ENCODE measurements at places on chromosomes 16 and 17.

DNA sequence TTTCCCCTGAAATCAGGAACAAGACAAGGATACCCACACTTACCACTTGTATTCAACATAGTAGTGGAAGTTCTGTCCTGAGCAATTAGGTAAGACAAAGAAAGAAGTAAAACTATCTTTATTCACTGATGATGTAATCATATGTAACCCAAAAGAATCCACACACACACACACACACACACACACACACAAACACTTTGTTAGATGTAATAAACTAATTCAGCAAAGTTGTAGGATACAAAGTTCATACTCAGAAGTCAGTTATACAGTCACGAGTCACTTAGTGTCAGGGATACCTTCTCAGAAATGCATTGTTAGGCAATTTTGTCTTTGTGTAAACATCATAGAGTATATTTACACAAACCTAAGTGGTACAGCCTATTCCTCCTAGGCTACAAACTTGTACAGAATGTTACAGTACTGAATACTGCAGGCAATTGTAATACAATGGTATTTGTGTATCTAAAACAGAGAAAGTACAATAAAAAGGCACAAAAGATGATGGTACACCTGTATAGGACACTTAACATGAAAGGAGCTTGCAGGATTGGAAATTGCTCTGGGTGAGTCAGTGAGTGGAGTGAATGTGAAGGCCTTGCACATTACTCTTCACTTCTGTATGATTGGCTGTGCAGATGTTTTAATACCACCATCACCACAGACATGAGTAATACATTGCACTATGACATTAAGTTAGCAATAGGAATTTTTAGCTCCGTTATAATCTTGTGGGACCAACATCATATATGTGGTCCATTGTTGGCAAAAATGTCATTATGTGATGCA is 370.1 kb downstream of the ZFHX3 start:
- DNase-seq: no peak

- DNase-seq: no peak
These were observed 549.0 kb downstream of the HS3ST4 start for GRCh38 chr16:26240807-26241206.

DNA sequence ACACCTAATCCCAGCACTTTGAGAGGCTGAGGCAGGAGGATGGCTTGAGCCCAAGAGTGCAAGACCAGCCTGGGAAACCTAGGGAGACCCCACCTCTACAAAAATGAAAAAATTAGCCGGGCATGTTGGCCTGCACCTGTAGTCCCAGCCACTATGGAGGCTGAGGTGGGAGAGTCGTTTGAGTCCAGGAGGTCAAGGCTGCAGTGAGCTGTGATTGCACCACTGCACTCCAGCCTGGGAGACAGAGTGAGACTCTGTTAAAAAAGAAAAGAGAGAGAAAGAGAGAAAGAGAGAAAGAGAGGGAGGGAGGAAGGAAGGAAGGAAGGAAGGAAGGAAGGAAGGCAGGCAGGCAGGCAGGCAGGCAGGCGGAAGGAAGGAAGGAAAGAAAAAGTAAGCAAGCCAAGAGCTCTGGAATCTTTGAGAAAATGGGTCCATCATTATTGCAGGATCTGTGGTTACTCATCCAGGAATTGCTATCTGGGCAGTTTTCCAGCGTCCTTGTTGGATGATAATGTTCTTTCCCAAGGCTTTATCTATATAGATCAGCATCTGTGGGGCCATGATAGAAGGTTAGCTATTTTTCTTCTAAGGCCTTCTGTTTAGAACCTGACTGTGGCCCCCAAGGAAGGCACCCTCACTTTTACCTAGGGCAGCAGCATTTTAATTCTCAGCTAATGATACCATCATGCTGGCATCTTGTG is 533.2 kb upstream of the CDH5 start:
- peak; percentile 63 for DNase-seq

GRCh38 chr16:25575363-25575762 is 116.4 kb upstream of the HS3ST4 start:
- no peak for DNase-seq

DNA sequence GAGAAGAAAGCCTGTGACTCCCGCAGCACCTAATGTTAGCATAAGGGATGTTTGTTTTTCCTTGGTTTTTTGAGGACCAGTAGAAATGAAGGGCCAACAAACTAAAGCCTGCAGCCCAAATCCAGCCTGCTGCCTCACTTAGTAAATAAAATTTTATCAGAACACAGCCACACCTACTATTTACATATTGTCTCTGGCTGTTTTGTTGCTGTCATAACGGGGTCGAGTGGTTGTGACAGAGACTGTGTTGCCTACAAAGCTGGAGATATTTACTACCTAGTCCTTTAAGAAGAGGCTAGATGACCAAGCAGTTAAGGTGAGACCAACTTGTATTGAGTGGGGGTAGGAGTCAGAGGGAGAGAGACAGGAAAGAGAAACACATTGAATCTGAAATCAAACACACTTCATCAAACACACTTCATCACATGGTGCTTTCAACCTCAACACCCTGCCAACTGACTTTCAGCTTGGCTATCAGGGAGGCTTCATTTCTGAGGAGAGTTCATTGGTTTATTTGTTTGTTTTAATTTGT is 546.3 kb upstream of the CDH11 start:
- no peak for DNase-seq

- no peak for DNase-seq
These were observed 12.9 kb upstream of the WFIKKN1 start for GRCh38 chr16:617855-618254.

DNA sequence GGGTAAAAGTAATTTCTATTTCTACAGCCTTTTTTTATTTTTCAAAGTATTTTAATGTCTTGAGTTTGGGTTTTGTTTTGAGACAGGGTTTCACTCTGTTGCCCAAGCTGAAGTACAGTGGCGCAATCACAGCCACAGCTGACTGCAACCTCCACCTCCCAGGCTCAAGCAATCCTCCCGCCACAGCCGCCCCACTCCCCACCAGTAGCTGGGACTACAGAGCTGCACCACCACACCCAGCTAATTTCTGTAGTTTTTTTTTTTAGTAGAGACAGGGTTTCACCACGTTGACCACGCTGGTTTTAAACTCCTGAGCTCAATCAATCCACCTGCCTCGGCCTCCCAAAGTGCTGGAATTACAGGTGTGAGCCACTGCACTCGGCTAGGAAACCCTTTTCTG is 44.0 kb downstream of the TUBD1 start:
- DNase-seq: no peak

DNA sequence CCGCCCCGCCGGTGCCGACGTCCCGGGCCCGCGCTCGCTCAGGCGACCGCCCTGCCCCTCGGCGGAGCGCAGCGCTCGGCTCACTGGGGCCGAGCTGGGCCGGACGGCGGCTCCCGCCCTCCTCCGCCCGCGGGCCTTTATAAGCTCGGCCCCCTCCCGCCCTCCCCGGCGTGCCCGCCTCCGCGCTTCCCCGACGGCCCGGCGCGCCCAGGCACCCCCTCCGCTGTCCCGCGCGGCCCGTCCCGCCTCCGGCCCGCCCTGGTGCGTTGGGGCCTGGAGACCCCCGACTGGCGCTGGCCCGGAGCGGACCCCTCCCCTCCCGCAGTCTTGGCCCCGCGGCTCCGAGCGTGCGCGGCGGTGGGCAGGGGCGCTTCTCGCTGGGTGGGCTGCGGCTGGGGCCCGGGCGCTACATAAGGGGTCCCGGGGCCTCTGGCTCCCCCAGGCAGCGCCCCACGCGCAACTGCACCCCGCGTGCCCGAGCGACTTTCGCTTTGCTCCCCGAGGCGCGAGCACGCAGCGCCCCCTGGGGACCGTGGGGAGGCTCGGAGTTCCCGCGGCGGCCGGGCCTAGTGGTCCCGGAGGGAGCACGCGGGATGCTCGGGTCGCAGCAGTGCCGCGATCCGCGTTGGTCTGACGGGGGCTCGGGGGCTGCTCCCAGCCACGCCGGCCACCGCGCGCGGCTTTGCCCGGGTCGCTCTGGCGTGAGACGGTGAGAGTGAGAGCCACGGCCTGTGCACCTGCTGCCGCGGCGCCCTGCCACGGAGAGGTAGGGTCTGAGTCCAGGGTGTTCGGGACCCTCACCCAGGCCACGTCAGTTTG is at the start of gene PIEZO1:
TSS of gene PIEZO1 (minus strand) at position 115 of the 819 bp plus-strand sequence. CDS start 256 bp downstream, outside the sequence.
- DNase-seq: no peak

GRCh38 chr16:2962334-2963073 is 1.6 kb upstream of the KREMEN2 start:
- DNase-seq: no peak

GRCh38 chr16:84024854-84025253 is 17.7 kb downstream of the SLC38A8 start:
- DNase-seq: no peak

- no peak for DNase-seq
These were observed 31.0 kb downstream of the FTO start for GRCh38 chr16:53734908-53735307.

- no peak for DNase-seq
These were observed 94.4 kb downstream of the STXBP4 start for GRCh38 chr17:55062921-55063320.

GRCh38 chr17:20263595-20263994 is 203.7 kb downstream of the LGALS9B start:
- DNase-seq: no peak

GRCh38 chr17:43615330-43616028 is 46.2 kb downstream of the MEOX1 start:
- no peak for DNase-seq

GRCh38 chr16:47311738-47312505 is 148.9 kb downstream of the ITFG1 start:
- DNase-seq: no peak

GRCh38 chr16:80447241-80447640 is 93.6 kb upstream of the DYNLRB2 start:
- DNase-seq: no peak

GRCh38 chr17:72069586-72070202 is 51.1 kb upstream of the SOX9 start:
- no peak for DNase-seq

DNA sequence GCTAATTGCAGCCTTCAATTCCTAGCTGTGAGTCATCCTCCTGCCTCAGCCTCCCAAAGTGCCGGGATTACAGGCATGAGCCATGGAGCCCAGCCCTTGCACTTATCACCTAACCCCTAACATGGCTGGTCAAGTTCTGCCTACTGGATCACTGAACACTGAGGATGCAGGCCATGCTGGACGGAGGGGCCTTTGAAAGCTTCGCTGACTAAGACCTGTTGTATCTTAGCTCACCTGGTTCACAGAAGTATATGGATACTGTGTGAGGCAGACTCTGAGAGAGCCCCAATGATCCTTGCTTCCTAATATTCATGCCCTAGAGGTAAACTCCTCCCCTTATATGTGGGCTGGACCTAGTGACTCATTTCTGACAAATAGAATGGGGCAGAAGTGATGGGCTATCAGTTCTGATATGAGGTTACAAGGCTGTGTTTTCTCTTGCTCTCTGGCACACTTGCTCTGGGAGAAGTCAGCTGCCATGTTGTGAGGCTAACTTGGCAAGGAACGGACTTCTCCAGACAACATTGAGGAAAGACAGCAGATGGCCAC is 11.7 kb upstream of the TMIGD1 start:
- no peak for DNase-seq

GRCh38 chr17:75757086-75757681 is 7.8 kb downstream of the GALK1 start:
- no peak for DNase-seq

DNA sequence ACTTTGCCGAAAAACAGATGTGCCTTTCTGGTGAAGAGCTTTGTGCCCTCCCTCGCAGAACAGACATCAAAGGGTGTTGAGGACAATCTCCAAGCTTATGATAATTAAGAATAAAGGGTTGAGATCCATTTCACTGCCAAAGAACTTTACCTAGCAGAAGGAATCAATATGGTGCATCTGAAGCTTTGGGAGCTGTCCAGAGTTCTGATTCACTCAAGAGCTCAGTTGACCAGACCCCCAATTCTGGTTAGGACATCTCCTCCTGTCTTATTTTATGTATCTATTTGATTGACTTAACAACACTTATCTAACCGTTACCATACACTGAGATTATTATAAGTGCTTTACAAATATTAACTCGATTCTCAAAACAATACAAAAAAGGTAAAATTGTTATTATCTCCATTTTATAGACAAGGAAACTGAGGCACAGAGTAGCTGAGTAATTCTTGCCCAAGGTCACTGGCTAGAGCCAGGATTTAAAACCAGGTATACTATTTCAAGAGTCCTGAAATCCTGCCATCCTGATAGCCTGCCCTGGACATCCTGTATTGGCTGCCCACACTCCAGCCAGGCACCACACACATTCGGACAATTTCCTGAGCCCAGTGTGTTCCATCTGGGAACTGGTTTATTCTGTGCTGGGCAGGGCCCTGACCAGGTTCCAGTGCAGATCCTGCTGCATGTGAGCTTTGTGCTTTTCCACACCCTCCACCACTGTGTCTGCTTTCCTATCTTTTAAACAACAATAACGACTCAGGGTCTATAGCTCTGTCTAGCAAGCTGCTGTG is 29.8 kb downstream of the PITPNM3 start:
- no peak for DNase-seq

GRCh38 chr16:8550728-8551387 is 39.5 kb downstream of the TMEM114 start:
- no peak for DNase-seq

DNA sequence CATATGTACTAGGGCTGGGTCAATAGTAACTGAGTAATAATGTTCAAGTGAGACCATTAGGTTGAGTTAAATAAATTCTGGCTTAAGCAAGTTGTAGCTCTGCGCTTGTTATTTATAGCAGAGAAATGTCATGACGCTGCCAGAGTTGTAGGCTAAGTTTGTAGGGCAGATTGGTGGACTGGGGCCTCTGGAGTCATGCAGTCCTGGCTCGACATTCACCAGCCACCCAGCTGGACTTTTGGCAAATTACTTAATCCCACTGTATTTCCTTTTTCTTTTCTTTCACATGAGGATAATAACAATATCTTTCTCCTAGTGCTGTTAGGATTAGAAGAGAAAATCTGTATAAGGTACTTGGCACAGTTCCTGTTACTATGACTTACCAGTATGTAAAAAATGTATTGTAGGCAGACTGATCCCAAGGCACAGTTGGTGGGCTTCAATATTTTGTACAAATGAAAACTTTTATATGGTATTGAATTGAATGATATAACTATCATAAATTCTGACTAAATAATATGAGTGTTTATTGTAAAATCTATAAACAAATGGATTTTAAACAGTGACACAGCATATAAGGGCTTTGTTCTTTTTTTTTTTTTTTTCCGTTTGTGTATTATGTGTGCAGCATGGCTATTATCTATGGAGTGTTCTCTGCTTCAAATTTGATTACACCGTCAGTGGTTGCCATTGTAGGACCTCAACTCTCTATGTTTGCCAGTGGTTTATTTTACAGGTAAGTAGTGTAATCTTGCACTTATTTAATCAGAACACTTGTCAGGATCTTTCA is 2.6 kb downstream of the MFSD11 start:
- no peak for DNase-seq

DNA sequence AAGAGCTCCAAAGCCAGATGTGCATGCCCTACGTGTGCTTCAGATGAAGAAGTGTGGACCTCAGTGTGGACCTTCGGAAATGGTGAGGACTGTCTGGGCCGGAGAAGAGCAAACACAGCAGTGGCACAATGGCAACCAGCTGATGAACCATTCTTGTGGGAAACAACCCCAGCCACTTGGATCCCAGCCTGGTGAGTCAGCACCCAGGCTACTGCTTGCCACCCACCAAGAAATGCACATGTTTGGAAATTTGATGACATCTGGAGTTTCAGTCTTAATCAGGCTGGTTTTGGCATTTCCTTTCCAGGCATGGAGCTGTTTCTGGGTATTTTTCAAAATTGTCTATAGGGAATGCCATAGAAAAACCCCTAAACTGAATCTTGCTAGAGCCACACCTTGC is 42.7 kb downstream of the DYNLRB2 start:
- peak; percentile 52 for DNase-seq

Data from GM04503 (cell line).